PC-9 (cell line): ENCODE measurements at places on chromosomes 3 and 15.

DNA sequence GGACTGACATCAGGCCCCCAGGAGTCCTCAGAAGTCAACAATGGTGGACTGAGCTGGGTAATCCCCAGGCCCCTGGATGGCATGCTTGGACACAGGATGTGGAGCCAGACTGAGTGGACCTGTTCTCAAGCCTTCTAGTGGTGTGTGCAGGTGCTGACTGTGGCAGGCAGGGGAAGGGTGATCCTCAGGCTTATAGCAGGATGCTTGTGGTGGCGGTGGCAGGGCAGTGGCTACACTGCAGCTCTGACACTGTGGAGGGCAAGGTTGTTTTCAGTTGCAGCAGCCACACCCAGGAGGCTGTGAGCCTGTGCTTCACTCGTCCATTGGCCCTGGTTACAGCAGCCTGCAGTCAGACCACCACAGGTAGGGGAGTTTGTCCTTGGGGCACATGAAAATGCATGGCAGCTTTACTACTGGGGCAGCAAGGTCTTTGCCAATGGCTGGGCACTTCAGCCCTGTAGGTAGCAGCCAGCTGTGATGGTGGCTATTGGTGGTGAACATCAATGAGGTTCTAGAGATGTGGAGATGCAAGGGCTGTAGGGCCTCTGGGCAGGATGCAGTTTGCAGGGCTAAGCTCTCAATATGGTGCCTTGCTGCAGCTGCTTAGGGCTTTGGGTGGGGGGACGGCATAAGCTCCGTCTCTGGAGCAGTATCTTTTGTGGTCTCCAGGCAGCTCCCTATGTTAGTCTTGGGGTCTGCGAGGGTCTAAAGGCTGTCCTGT is 17.5 kb upstream of the MYO5A start:
- DNase-seq, result no peak
- no peak overlapping the region for H3K27ac ChIP-seq
- H3K4me1 ChIP-seq, result no peaks in the 10 kb centered on the region

GRCh38 chr3:150069633-150070032 is 98.9 kb upstream of the PFN2 start:
- peaks cover 5% of the 10 kb centered on the region; the same call in 1 of the 2 replicates for H3K27me3 ChIP-seq
- no peak overlapping the region for H3K27ac ChIP-seq
- DNase-seq, result no peak

DNA sequence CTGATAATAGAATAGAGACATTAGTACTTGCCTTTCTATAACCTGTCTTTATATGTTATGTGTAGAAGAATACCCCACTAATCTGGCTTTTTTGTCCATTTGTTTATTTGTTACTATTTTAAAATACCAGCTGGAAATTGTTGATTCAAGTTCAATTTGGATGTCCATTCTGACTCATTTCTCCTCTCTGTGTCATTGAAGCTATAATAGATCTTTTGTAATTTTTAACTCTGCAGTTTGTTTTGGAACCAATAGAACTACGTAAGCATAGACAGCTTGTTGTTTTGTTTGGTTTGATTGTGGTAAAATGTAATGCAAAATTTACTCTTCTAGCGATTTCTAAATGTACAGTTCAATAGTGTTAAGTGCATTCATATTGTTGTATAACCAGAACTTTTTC is 390.4 kb downstream of the ZIC1 start:
- no peak overlapping the region for H3K27ac ChIP-seq
- H3K4me3 ChIP-seq, result no peak overlapping the region
- DNase-seq, result no peak
- no peaks in the 10 kb centered on the region for H3K27me3 ChIP-seq
- H3K4me1 ChIP-seq, result no peaks in the 10 kb centered on the region
- H3K36me3 ChIP-seq, result no peaks in the 10 kb centered on the region

DNA sequence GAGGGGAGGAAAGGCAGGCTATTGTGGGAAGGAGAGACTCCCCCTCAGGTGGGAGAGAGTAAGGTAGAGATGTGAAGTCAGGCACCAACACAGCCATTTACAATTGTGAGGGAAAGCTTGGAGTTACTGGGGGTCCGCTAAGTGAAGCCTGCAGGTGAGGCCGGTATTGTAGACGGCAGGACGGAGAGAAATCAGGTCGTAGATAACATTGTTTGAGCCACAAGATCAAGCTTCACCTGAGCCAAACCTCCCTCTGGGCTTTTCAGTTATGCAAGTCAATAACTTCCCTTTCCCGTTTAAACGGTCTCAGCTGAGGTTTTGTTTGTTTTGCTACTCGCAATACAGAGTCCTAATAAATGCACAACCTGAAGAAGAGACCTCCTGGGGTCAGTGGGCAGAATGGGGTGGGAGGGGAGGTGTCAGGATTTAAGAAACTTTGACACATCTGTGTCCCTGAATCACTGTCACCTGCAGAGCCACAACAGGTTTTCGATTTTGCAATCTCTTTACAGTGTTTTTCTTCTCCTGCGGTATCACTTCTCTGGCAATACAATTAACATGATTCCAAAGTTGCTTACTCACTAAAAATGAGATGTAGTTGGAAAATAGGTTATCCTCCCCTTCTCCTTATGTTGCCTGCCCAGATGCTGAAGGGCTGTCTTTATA is 72.0 kb upstream of the GLCE start:
- no peaks in the 10 kb centered on the region for H3K36me3 ChIP-seq
- H3K27me3 ChIP-seq, result no peaks in the 10 kb centered on the region
- peak overlapping the region; percentile 27; the same call in 1 of the 2 replicates for H3K4me3 ChIP-seq
- DNase-seq, result peak; percentile 94
- H3K4me1 ChIP-seq, result peaks cover 89% of the 10 kb centered on the region

GRCh38 chr3:196662033-196662432 is 22.5 kb downstream of the NRROS start:
- DNase-seq, result peak; percentile 34
- no peaks in the 10 kb centered on the region for H3K27me3 ChIP-seq
- no peak overlapping the region for H3K27ac ChIP-seq
- H3K36me3 ChIP-seq, result no peaks in the 10 kb centered on the region
- H3K4me1 ChIP-seq, result 0 out of 2 replicates have a peak, but pooled peaks cover 16% of the 10 kb centered on the region
- no peak overlapping the region for H3K4me3 ChIP-seq

- H3K4me3 ChIP-seq, result no peak overlapping the region
- no peaks in the 10 kb centered on the region for H3K36me3 ChIP-seq
- DNase-seq, result no peak
- no peaks in the 10 kb centered on the region for H3K4me1 ChIP-seq
- H3K27me3 ChIP-seq, result no peaks in the 10 kb centered on the region
- H3K27ac ChIP-seq, result no peak overlapping the region
Measured at GRCh38 chr15:42608110-42608531, 32.7 kb downstream of the STARD9 start.

DNA sequence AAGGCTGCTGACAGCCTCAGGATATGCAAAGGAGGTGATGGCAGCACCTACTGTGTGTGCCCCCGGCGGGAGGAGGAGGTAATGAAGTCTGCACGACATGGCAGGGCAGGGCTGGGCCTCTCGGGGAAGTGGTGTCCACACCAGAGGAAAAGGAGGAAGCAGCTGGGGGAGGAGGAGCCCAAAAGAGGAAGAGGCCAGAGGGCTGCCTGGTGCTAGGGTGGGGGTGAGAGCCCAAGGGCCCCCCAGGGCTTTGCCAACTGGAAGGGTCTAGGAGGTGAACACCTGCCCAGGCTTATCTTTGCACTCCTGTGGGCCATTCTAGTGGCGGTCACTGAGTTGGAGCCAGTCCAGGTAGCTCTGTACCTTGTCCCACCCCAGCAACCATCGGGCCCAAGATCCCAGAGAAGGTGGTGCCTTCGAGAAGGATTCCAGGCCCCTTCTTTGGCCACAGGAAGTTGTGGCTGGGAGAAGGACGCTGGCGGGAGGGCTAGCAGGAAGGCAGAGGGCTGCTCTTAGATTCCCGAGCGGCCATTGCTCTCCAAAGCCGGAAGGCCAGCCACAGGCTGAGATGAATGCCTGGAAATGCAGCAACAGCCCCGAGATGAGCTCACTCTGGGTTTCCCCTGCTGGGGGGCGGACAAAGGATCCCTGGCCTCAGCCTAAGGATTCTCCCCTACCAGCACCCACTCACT is 7.0 kb downstream of the GNAI2 start:
- H3K27ac ChIP-seq, result no peak overlapping the region
- DNase-seq, result no peak
- H3K4me1 ChIP-seq, result peaks cover 28% of the 10 kb centered on the region
- no peaks in the 10 kb centered on the region for H3K27me3 ChIP-seq
- no peak overlapping the region for H3K4me3 ChIP-seq
- no peaks in the 10 kb centered on the region for H3K36me3 ChIP-seq
